ENCODE measurements at places on chromosomes 12 and 14. TPM values are rescaled to one million over a fixed set of nuclear protein-coding genes. Genes with fewer than 3 reads are reported as not detected.

TAS2R46 gene
- 0.73 TPM for total RNA-seq

DNA sequence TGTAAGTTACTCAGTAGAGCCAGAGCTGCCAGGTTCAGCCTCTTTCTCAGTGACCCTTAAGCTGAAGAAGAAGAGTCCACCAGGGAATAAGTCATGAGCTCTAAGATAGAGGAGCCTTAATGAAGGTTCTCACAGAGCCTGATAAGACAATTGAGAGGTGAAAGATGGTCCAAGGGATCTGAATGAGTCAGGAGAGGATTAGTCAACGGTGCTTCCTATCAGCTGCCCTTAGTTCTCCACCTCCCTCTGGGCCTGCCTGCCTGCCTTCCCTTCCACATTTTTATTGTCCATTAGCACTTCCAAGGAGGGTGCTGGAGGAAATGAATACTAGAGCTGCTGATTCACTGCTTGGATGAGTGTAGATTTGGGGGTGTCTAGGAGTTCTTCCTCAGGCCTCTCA lies 161.7 kb upstream of the RMST start:
- DNase-seq = no peak

TAMALIN gene
- 2.2 TPM for total RNA-seq

DNA sequence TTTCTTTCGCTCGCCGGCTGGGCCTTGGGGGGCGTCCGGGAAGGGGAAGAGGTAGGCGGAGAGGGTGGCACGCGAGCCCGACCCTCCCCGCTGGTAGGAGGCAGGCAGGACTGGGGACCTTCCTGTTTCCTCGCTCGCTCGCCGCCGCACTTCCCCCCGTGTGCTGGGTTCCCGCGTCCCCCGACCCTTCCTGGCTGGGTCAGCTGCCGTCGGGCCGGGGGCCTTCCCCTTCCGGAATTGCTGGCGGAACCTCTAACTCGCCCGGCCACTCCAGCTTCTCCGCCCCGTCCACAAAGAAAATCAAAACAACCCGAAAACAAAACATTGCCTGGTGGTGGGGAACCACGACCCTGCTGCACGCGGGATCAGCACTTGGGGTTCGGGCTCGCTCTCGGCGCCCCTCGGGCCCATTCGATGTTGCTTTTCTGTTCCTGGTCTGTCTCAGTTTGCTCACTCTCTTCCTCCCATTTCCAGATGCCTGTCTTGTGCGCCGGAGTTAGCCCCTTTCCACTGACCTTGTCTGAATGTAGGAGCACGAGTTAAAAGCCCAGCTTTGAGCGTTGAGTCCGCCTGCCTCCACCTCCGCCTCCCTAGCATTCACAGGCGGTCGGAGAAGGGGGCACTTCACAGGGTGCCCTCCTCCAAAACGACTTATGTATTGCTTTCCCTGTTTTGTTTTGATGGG lies 581 bp downstream of the PAPOLA start:
- peak; percentile 70 for DNase-seq

DNA sequence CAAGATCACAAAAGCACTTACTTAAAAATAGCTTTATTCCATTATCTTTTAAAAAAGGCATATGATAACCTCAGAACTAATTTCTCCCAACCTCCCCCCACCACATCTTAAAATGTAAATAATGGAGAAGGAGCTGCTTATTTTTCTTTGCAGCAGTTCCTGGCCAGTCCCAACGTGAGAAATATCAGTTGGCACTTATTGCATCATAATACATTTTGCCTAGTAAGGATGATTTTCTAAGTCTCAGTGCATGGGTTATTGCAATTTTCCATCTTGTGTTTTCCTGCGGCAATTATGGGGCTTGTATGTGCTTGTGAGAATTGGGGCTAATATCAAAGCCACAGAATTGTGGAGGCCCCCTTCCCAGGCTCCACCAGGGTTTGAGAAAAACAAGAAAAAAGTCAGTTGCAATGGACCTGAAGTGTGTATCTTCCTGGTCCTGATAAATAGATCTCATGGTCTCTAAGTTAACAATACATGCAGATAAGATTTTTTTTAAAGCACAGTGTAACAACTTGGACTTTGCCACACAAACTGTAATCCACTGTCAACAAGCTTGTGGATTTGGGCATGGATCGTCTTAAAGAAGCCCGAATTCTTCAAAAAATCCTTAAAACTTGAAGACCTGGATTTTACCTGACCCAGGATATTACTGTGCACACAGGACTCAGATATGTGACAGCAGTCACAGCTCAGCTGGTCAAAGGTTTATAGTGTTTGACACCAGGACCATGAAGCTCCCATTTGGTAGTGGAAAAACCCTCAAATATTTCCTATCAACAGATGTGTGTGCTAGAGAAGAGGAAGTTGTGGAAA lies 2.8 kb upstream of the WSB2 start:
- no peak for DNase-seq

GLIPR1L1 gene
- total RNA-seq = not detected

All from activated CD8-positive, alpha-beta memory T cell treated with anti-CD3 and anti-CD28 coated beads, Interleukin-2, amount 10 ng/mL, durations not matched to agents 7 days and 5 days (primary cell).